ENCODE measurements at places on chromosomes 6 and 20.

- DNase-seq, result no peak
Measured at GRCh38 chr6:45969883-45970282, 45.8 kb downstream of the CLIC5 start.

DNA sequence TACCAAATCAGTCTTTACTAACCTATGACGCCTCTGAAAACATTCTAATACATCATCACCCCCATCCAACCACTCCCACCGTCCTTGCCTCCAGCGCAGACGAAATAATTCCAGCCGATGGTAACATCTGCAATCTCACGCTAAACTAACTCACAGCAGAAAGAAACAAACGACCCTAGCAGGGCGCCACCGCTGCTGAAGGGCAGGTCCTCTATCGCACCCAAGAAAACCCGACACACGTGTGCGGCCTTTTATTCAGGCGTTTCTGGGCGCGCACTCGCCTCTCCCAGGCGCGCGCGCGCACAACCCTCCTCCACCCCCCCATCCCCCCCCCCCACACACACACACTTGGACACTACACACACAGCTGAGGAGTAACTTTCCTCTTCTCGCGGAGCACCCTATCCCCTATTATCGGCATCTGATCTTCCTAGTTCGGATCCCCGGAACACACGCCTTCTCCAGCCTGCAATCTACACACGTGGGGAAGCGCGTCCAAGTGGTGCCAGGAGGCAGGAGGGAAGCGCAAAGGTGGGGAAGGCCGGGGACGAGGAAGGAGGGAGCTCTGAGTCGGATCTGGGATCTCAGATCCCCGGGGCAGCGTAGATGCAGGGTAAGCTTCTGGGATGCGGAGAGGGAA is 1.4 kb downstream of the GFOD1 start:
- DNase-seq, result no peak

DNA sequence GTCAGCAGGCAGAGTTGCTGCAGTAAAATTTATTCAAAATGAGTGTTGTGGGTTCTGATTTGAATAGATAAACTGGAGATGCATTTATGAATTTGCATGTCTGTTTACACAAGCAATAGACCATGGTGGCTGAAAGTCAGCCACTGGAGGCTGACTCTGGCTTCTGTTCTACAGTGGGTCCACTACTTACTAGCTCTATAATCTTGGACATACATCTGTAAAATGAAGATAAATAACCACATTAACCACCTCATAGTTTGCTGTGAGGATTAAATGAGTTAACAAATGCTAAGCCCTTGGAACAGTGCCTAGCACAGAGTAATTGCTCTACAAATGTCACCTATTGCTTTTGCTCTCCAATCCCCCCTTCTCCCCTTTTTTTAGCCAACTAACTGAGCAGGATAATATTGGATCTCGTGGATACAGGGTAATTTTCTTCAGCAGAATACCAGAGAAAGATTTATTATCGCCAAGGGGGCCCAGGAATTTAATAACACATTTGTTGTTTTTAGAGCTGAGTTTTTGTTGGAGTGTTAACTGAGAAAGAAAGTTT is 1.4 kb upstream of the PM20D2 start:
- no peak for DNase-seq

- DNase-seq, result no peak
Measured at GRCh38 chr6:120279466-120280167, 930.1 kb upstream of the MAN1A1 start.

DNA sequence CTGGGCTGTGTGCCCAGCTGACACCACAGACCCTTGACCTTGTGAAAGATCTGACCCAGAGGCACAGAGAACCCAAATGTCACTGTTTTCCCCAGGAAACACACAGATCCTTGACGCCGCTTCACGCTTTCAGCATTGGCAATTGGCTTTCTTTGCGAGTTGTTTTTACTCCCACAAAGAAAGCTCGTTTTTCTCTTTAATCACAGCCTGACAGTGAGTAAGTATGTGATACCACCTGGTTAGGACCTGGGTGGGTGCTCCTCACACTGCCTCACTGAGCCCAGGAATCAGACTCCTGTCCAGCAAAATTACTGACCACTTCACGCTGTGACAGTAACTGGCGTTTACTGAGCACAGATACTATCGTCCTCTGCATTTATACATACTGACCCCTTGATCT is 13.0 kb downstream of the RPL10A start:
- no peak for DNase-seq
